Cortex of kidney (tissue), 1 donor: ENCODE measurements at places on chromosomes 2 and 18.

DNA sequence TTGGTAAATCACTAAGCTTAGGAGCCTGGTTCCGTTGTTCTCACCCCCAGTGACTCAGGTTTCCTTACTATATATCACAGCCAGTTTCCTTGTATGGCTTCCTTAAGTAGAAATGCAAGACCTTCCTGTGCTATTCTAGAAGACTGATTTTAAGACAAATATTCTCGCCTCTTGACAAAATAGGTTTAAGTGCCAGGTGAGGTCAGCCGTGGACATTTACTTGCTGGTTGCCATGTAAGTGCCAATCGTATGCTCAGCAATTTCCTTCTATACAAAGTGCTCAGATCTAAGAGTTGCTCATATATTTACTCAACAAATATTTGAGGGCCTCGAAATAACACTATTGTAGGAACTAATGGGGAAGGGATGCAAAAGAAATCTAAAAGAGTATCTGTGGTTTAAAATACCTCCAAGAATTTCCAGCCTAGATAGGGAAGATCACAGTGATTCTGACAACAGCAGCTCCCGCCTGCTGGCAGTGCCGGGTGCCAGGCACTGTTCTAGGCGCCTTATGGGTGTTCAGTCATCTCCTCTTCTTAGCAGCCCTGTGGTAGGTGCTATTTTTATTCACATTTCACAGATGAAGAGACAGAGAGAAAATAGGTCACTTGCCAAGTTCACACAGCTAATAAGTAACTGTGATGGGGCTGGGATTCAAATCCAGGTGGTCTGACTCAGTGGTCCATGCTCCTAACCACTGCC, 95.3 kb upstream of the B3GNT7 start:
- DNase-seq = no peak

DNA sequence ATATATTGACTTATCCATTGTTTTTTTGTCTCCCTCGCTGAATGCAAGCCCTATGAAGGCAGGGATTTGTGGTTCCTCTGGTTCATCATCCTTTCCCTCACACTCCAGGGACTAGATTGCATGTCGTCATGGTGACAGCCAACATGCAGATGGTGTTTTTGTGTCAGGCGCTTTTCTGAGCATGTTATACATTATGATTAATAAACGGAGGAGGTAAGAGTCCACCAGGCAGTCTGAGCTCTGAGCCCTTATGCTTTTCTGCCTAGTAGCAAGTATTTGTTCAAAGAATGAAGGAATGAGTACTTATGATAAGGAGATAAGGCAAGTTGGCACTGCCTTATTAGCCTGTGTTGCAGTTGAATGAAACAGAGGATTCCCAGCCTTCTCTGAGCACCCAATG, 181.6 kb downstream of the MGAT5 start:
- DNase-seq = no peak

DNA sequence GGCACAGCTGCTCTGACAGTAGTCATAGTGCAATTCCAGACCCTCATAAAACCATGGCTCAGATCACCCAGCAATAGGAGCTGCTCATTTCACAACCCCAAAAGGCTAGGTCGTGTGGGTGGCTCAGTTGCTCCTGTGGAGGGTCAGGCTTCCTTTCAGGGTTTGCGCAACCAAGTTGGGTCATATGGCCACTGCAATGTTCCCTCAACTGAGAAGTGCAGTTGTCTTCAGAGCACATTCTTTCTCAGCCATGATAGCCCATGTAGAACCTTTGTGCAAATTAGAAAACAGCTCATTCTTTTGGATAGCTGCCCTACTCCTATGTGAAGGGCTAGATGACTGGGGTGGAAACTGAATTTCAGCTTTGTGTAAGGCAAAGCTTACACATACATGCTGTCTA, 3.2 kb downstream of the SERPINB13 start:
- no peak for DNase-seq

GRCh38 chr2:41409328-41409727, 638.5 kb upstream of the PKDCC start:
- no peak for DNase-seq

- no peak for DNase-seq
These were observed 194.0 kb downstream of the MBD2 start for GRCh38 chr18:54030434-54030833.

GRCh38 chr2:25339791-25340180, 1.9 kb downstream of the DNMT3A start:
- DNase-seq = no peak

GRCh38 chr2:177666408-177666807, 273.8 kb downstream of the AGPS start:
- DNase-seq = no peak

- no peak for DNase-seq
These were observed 36.6 kb upstream of the AAK1 start for GRCh38 chr2:69680001-69680675.

DNA sequence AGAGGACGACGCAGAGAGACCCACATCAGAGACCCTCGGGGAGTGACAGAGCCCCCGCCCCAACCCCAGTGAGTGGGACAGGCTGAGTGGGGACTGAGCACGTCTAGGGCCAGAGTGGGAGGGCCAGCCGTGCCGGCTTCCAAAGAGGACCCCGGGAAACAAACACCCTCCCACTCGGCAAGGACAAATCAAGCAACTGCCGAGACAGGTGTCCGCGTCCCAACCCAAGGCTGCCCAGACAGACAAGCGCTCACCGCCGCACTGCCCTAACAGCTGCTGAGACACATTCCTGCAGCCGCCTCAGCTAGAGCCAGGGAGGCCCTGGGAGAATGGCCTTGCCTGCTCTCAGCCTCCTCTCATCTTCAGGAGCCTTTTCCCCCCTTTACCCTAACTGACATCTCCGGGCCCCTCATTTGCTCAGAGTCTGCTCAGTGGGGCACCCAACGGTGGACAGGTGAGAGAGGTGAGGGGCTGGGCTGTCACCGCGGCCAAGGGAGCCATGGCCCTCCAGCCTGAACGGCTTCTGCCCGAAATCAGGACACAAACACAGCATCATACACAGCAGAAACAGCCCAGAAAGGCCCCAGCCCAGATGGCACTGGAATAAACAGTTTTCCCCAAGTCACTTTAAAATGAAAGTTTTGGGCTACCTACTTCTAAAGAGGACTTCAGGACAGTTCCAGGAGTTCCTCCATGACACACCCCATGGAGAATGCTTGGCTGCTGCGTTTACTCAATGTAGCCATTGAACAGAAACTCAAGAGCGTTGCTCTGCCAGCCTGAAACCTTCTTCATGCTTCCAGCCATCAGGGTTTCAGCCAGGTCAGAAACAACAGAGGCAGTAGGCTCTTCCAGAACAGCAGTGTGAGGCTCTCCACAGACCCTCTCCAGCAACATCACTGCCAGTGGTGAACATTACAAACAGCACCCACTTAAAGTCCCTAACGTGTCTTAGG, 23.6 kb downstream of the SLC66A2 start:
- DNase-seq = no peak

DNA sequence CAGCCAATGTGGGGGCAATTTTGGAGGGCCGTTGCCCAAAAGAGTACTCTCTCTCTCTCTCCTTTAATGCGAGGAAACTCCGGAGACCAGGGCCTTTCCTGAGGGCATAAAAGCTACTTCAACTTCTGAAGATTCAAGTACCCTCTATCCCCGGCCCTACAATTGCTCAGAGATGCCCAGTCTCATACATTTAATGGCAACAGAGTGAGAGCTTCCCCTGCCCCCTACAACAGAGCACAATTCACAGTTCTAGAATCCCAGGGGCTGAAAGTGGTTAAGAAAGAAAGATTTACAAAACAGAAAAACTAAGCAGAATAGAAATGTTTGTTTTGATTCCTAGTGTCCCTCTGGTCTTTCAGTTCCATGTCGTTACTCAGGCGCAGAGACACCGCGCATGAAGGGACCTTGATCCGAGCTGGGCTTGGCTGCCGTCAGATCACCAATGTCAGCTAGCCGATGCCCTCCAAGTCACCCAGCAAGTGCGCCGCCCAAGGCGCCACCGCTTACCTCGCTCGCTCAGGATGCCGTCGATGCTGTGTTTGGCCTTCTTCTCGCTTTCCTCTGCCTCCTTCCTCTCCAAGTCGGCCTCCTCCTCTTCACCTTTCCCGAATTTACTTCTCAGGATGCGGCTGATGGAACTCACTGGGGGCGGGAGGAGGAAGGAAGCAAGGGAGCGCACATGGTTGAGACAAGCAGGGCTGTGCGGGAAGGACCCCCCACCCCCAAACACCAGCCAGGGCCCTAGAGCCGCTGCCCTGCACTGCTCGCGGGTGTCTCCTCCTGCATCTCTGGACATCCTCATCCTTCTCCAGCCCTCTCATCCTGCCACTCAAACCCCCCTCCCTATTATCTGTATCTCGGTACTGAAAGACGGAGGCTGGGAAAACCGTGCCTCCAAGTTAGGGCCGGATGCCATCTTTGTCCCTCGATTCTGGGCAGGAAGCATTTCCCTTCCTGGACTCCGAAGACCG, 4.9 kb downstream of the PAX3 start:
- DNase-seq = no peak

DNA sequence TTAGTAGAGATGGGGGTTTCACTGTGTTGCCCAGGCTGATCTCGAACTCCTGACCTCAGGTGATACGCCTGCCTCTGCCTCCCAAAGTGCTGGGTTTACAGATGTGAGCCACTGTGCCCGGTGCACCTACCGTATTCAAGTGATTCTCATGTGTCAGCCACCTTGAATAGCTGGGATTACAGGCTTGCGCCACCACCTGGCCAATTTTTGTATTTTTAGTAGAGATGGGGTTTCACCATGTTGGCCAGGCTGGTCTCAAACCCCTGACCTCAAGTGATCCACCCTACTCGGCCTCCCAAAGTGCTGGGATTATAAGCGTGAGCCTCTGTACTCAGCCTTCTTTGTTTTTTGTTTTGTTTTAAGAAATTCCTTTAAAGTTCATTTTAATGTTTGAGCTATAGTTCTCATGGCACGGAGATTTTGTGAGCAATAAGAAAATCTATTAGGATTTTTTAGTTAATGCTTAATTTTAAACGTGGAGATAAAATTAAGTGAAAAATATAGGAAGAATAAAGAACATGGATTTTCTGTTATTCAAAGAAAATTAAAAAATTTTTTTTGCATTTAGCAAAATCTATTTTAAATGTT, 242.6 kb downstream of the PHLPP1 start:
- no peak for DNase-seq

GRCh38 chr18:62140259-62140658, 46.6 kb downstream of the PIGN start:
- no peak for DNase-seq

GRCh38 chr2:23346029-23346428, 39.0 kb upstream of the KLHL29 start:
- DNase-seq = no peak

DNA sequence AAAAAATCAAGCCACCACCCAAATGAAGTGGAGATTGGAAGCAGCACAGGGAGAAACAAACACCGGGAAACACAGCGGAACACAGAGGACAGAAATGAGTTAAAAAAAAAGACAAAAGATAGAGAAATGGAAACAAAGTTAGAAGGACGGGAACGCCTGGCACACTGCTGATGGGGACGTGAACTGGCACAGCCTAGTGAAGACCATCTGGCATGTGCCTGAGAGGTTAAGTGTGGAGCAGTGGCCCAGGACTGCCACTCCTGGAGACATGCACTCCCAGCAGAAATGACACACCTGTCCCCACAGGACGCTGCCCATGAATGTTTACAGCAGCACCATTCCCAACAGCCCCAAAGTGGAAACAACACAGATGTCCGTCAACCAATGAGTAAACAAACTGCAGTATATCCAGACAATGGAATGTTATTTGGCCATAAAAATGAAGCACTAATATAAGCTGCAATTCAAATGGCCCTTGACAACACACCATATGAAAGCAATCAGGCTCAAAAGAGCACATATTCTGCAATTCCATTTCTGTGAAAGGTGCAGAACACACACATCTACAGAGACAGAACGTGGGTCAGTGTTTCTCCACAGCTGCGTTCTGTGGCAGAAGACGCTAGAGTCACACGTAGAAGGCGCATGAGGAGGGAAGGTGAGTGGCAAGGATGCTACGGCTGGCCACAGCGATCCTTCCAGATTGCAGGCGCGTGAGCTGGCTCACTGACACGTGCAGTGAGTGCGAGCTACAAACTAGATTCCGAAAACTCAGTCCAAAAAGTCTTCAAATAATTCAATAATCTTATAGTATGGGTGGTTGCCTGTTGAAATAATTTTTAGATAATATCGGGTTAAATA, 24.6 kb downstream of the THAP4 start:
- no peak for DNase-seq

DNA sequence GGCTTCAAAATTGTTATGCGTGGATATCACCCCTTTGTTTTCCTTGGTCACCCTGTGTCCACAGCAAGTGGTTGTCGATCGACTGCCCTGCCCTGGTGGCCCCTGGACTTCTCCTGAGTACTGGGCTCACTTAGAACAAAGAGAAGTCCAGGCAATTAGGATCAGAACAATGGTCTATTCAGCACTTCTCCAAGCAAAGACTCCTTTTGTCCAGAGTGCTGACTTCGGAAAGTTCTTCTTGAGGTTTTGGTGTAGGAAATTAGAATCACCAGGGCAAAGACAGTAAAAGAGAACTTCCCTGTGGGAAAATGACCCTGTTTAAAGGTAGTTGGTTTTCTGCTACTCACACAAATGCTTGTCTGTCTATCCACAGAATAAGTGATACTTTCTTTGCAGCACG, 173.9 kb downstream of the FHOD3 start:
- DNase-seq = no peak

DNA sequence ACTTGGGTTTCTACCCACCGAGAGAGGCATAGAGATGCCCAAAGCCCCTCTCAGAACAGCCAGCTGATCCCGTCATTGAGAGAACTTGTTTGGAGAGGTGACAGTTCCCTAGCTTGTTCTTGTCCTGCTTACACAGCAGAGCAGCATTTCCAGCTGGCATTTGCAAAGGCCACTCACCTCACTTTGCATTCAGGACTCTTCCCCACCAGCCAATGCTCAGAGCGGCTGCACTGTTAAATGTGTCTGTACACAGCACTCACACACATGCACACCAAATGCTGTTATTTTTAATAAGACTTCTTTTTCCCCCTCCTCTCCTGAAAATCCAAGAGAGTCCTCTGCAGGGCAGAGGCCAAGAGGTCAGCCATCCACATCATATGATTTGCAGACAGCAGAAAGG, 104.6 kb upstream of the SLC14A2 start:
- DNase-seq = no peak

GRCh38 chr18:49055754-49056172, 105.0 kb upstream of the SMAD7 start:
- no peak for DNase-seq

DNA sequence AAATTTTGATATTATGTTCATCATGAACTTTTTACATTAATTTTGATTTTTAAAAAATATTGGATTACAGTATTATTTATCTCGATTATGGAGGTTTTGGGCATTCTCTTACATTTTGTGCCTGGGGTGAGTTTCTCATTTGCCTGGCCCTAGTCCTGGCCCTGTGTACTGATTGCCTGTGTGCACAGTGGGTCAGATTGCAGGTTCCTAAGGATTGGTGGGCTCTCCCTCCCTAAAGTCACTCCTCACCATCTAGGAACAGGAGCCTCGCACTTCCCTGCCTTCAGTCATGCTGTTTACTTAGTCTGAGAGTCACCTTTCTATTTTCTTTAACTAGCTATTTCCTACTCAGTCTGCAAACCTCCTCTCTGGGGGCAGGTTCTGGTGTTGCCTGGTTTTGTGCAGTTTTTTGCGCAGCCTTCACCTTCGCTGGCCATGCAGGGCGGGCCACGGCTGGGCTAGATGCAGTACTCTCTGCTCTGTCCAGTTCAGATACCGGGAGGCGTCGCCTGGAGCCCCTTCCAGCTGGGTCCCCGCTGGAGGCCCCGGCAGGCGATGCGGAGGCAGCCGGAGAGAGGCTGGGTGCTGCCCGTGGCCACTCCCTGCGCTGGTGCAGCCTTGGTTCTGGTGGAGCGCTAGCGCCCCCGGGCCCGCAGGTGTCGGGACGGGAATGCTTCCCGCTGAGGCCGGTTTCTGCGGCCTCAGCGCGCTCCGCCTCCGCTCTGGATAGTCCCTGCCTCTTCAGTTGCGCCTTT, 23.3 kb upstream of the MC5R start:
- no peak for DNase-seq
